ENCODE measurements at places on chromosomes 2 and 18.

DNA sequence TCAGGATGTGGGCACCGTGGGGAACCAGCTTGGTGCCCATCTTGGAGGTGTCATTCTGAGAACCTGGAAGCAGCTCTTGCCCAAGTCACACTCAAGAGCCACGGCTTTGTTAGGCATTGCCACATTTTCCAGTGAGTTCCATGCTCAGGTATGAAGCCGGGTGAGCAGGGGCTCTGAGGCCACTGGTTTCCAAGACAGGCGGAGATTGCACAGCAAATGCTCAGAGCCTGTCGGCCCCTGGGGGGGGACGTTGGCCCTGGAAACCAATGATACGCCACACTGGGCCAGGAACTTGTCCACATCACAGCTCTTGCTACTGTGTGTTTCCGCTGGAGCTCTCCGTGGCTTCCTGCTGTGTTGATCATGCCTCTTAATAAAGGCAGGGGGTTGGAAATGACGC, 52.5 kb upstream of the SALL3 start:
- DNase-seq: no peak

- no peak for DNase-seq
These were observed 7.3 kb upstream of the SLC3A1 start for GRCh38 chr2:44267796-44268648.

DNA sequence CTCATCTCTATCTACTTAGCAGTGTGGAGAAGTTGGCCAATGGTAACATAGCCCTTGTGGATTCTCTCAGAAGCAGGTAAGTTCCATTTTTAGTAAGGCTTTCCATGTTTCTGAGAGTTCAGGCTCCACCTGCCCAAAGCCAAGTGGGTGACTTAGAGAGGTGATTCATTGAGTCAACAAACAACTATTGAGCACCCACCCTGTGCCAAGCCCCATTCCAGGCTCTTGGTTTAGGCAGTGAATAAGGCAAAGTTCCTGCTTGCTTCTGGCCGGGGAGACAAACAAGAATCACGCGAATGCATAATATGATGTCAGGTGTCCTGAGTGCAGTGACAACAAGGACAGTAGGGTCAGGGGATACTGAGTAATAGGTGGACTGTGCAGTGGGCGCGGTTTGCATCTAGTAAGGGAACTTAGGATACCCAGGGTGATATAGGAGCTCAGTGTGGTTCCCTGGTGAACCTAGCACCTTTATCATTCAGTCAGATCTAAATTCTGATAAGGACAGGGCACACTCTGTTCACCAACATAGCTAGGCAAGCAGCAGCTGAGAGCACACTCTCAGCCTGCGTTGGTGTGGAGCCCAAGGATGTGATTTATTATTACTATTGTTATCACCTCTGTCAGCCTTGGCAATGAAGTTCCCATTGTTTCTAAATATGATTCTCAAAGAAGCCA, 31.7 kb upstream of the KCTD1 start:
- DNase-seq: no peak

DNA sequence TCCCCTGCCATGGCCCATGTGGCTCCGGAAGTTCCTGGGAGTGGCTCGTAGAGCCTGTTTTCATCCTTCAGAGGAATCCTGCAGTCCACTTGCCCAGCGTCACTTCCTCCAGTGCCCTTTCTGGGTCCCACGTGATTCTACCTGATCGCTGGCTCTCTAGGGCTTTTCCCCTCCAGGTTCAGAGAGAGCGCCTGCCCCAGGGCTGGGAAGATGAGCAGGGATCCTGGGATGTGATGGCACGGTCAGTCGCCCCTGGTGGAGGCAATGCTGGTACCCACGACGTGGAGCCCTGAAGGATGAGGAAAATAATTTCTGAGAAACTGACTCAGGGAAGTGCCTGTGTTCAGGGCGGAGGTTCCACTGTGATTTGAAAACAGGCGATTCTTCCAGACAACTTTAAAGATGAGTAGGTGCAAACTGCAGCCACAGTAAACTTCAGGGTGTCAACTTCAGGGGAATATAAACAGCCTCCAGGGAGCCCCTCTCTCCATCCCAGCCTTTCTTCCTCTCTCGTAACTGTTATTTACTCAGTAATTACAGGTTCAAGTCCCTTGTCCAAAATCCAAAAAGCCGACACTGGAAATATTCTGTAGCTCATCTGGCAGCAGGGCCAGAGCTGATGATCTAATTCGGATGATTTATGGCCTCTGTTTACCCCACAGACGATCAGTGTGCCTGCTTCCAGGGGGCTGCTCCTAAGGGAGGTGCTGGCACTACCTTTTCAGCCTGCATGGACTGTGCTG, 105.9 kb downstream of the AGAP1 start:
- DNase-seq: no peak

GRCh38 chr18:28398471-28398870, 221.5 kb upstream of the CDH2 start:
- no peak for DNase-seq

GRCh38 chr2:132646540-132647108, 23.4 kb downstream of the LYPD1 start:
- DNase-seq: no peak

DNA sequence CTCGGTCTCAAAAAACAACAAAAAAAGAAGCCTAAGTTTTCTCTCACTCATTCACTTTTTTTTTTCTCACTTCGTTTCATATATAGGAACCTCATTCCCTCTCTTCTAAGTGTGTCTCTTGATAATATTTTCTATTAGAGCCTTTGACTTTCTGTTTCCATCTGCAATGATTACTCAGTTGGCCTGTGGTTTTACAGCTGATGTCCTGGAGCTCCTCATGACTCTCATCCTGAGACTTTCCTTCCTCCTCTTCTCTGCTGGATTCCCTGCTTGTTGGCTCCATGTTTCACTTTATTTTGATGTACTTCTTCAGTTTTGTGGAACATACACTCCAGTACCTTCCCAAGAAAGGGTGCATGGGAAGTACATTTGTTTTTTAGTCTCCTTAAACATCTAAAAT, 154.2 kb upstream of the GATA6 start:
- no peak for DNase-seq

DNA sequence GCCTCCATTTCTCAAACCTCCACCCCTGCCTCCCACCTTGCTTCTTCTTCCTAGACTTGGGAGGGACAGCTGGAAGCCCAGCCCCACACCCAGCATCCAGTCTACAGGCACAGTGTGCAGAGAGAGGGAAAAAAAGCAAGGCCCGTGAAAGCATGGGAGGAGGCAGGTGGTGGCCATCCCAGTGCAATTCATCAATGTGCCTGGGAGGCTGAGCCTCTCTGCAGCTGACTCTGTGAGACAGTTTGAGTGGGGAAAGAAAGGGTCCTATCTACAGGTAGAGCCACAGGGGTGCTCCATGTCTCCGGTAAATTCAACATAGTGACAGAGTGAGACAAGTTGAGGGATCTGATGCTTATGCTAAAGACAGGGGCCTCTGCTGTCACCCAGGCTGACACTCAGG, 340.6 kb downstream of the DYSF start:
- no peak for DNase-seq

- no peak for DNase-seq
These were observed 7.5 kb upstream of the MCFD2 start for GRCh38 chr2:46923041-46923528.

DNA sequence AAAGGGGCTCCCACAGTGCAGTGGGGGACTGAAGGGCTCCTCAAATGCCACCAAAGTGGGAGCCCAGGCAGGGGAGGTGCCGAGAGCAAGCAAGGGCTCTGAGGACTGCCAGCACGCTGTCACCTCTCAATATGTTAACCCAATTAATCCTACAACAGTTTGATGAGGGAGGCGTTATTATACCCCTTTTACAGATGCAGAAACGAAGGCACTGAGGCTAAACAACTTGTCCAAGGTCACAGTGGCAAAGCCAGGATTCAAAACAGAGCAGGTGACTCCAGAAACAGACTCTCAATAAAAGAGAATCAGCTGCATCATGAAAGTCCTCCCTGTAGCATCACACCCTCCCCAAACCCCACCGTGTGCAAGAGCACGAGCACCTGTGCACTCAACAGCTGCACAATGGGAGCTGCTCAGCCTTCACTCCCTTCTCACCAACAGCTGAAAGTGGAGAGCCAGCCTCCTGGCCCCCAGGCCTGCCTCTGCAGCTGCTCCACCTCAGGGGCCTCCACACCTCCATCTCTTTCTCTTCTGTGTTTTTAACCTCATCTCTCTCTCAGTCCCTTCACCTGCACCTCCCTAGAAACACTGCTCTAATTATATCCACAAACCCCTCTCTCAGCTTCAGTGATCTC, 8.1 kb downstream of the NPC1 start:
- DNase-seq: no peak

GRCh38 chr18:48834413-48835031, 116.2 kb downstream of the SMAD7 start:
- peak; percentile 57 for DNase-seq

- DNase-seq: peak; percentile 53
These were observed 18.5 kb downstream of the TRAK2 start for GRCh38 chr2:201432621-201433393.

- DNase-seq: no peak
These were observed 2.5 kb upstream of the SFT2D3 start for GRCh38 chr2:127698553-127699355.

DNA sequence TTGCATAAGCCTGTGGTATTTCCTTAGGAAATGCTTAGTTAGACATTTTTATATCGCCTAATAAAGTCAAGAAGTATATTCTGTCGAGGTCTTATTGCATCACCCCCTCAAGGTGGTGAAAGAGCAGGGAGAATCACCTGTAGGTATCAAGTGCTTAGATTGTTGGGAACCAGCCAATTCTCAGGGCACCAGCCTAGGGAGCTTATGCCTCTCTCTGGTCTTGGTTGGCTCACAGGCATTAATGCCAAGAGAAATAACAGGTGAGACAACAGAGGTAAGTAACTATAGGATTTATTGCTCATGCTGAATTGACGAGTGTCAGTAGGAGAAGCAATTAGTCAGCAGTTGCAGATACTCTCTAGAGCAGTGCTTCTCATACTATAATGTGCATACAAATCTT, 663.3 kb upstream of the ZNF804A start:
- DNase-seq: no peak

DNA sequence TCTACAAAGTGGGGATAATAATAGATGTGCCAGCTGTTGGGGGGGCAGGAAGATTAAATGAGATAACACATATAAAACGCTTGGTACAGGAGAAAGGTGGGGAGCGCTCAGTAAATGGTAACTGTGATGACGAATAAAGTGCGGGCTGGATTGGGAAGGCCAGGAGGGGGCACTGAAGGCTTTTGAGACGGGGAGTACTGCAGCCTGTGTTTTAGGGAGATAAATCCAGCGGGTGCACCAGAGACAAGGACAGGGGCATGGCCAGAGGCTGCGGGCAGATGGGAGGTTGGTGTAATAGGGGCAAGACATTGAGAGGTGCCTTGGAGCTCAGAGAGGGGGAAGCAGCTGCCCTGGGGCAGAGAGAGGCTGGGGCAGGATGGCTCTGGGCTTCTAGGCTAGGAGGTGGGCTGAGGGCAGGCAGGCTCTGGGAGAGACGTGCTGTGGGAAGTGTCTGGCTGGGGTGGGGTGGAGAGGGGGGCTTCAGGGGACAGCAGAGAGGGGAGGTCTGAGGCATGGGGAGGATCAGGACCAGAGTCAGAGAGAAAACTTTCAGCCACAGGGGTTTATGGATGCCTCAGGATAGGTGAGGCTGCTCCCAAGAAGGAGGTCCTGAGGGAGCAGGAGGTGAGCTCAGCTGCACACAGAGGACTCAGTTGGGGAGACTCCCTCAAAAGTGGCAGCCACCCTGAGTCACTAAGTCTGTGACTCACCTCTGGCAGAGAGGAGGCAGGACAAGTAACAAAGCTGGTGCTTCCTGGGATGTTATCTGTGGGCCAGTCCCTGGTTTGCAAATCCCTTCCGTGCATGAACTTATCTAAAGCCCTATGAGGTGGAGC, 18.8 kb downstream of the TEX44 start:
- peak; percentile 44 for DNase-seq

- DNase-seq: no peak
These were observed 47.9 kb downstream of the ANKMY1 start for GRCh38 chr2:240509667-240510512.

- DNase-seq: no peak
These were observed 19.2 kb downstream of the SMARCAL1 start for GRCh38 chr2:216431531-216431856.

DNA sequence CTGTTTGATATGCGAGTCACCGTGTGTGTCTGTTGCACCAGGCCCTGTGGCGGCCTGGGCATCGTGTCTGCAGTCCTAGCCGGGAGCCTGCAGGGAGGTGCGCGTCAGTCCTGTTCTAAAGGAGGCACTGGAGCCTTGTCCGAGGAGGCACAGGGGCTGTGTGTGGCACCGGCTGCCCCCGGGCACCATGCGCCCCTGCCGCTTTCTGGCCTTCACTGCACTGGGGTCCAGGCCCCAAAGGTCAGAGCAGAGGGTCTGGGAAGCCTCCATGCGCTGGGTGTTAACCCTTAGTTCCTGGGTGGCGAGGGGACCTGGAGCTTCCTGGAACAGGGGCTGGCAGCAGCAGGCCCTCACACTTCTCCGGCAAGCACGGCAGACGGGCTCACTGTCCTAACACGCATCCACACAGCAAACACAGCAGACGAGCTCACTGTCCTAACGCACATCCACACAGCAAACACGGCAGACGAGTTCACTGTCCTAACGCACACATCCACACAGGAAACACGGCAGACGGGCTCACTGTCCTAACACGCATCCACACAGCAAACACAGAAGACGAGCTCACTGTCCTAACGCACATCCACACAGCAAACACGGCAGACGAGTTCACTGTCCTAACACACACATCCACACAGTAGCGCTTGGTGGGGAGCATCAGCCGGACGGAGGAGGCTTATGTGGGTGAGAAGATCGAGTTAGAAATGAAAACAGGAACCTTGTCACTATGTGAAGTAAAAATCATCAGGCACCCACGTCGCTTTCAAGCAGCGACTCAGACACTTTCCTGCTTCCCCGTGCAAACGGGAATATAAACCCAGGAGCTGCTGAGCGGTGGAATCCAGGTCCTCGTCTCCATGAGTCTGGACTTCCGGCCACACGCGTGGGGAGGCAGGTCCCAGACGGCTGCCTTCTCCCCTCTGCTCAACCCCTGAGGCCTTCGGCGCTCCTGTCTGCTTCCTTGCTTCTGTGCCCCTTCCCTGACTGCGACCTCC, 65.3 kb downstream of the TPO start:
- no peak for DNase-seq

- peak; percentile 77 for DNase-seq
These were observed at the start of gene CAVIN2 for GRCh38 chr2:191846515-191847476. CAVIN2 (minus strand) TSS chr2:191847088; CDS start chr2:191846925, 163 bp downstream.

GRCh38 chr2:157261199-157261782, 3.8 kb downstream of the GALNT5 start:
- peak; percentile 33 for DNase-seq

All from right hindlimb (tissue), 1 donor.